ENCODE measurements at places on chromosomes 11 and 22. TPM values are rescaled to one million over a fixed set of nuclear protein-coding genes. Genes with fewer than 3 reads are reported as not detected.

DNA sequence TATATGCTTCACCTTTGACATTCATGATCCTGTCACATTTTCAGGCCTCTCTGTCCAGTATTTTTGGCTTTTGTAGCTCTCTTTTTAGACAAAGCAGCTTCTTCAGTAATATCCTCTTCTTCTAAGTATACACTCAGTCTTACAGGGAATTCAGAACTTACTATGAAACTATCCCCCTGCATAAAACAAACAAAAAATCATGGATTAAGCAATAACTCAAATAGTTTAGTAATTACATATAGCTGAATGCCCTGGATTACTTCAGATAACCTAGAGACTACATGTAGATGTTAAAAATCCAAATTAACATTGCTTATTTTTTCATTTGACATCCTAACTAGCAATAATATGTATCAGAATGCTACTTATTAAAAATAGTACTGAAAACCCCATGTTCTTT, 5.2 kb downstream of the TAF1D start:
- DNase-seq, result no peak

GRCh38 chr11:72179804-72180396, 12.0 kb upstream of the FOLR1 start:
- DNase-seq, result peak; percentile 34

DNA sequence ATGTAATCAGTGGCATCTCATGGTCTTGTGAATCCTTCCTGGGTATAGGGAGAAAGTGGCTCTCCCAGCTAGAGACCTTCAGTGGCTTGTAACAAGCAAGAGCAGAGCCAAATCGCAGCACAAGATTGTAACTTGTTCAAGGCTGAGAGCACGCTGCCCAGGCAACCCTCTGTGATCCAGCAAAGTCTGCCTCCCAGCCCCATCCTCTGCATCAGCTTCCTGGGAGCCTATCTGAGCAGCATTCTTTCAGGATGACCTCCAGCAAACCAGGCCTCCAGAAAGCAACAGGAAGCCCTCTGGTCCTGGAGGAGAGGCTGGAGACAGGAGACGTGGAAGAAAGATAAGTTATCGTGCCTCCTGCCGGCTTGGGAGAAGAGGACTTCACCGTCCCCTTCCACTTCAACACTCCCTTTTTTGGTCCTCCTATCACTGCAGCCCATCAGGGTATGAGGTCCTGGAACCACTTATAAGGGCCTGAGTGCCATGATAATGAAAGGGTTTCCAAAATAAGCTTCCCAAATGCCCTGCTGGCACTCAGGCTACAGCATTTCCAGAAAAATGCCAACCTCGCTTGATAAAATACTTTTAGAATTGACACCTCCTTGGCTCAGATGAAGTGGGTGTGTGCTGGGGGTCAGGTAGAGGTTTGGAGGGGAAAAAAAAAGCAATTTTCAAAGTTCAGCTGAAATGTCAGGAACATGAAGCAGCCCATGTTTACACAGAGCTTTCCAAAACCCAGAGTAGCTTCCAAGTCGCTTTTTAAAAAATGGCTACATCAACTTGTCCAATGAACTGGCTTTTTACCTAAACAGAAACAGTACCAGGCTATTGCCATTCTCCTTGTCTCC, 80.2 kb downstream of the PLEKHA7 start:
- no peak for DNase-seq

DNA sequence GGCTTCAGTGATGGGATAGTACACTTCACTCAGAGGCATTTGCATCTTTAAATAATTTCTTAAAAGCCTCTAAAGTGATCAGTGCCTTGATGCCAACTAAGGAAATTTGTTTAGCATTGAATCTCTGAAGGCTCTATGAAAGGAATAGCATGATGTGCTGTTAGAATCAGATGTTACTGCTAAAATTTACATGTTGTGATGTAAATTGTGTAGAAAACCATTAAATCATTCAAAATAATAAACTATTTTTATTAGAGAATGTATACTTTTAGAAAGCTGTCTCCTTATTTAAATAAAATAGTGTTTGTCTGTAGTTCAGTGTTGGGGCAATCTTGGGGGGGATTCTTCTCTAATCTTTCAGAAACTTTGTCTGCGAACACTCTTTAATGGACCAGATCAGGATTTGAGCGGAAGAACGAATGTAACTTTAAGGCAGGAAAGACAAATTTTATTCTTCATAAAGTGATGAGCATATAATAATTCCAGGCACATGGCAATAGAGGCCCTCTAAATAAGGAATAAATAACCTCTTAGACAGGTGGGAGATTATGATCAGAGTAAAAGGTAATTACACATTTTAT, 4.6 kb downstream of the MALAT1 start:
- DNase-seq, result no peak

- DNase-seq, result no peak
Measured at GRCh38 chr11:1371026-1371325, 18.8 kb upstream of the BRSK2 start.

GRCh38 chr11:95338430-95338991, 107.5 kb upstream of the SESN3 start:
- peak; percentile 83 for DNase-seq

DNA sequence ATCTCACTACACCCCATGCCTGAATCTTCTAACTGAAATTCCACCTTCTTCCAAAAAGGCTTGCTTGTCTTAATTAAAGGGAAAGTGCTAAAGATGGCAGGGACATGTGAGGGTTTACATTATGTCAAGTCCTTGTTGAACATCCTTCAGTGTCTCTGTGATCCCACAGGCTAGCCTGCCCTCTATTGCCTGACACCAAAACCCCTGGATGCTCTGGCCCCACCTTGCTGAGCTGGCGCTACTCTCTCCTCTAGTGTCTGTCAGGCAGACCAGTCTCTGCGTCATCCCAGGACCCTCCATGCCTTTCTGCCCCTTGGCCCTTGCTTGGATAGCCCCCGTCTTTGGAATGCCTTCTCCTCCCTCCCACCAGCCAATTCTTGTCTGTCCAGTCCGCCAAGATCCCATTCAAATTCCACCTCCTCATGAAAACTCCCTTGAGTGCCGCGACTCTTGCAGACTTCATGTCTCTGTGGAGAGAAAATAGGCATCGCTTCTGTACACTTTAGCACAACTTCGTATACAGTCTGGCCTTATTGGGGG, 69.3 kb downstream of the PKNOX2 start:
- DNase-seq, result no peak

DNA sequence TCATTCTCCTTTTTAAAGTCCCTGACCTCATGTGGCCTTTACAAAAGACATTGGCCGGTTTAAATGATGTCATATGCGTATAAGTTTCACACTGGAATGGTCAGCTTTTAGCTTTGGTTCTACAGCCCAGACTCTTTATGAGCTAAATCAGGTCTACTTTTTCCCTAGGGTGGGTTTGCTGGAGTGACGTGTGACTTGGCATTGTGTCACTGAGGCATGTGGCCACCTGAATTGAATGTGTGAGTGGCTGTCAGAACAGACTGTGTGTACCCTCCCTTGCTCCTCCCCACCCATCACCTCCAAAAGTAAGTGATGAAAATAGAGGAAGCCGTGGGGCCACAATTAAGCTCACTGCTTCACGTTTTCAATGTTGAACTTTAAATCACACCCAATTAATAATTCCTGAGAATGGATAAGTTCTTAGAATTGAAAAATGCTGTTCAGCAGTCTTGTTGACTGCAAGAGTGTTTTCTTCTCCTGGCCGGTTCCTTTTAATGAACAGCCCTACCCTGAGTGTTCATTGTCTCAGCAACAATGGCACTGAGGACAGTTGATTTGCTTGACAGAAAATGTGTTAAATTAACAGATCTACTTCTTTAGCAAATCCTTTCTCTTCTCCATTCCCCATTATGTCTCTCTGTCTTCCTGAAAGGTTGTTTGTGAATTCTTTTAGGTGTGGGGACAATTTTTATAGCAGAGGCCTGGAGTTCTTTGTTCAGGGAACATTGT, 11.3 kb downstream of the CECR2 start:
- DNase-seq, result no peak

GRCh38 chr11:123428116-123428715, 1.9 kb upstream of the GRAMD1B start:
- DNase-seq, result no peak

ZP1 gene
- total RNA-seq, result 3.7 TPM
